Bronchial epithelial cell (primary cell): ENCODE measurements at places on chromosomes 7 and 10.
A peak's percentile ranks its signal among the peaks of the same experiment; 100 is the strongest.

- DNase-seq = peak; percentile 33
Measured at GRCh38 chr7:1579481-1580421, 9.9 kb upstream of the PSMG3 start.

GRCh38 chr7:140059273-140060242 is 3.2 kb downstream of the PARP12 start:
- DNase-seq = peak; percentile 93

DNA sequence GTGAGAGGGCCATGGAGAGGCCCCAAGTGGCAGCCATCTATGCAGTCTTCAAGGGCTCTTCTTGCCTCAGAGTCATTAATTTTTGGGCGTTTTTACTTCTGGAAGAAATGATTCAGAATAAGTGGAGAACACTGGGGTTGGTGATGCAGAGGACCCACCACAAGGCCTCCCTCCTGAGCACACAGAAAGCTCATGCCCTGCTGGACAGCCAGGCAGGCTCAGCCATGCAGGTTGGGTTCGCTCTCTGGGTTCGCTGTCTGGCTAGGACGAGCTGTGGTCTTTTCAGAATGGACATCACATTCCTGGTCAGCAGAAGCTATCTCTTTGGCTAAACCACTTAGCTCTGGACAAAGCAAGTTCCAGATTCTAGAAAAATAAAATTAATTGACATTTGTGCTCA is 480.8 kb downstream of the RPS24 start:
- no peak for DNase-seq

GRCh38 chr7:65239707-65240352 is 133.8 kb upstream of the ZNF92 start:
- DNase-seq = no peak

- DNase-seq = no peak
Measured at GRCh38 chr10:49175587-49176309, 12.4 kb downstream of the TMEM273 start.

DNA sequence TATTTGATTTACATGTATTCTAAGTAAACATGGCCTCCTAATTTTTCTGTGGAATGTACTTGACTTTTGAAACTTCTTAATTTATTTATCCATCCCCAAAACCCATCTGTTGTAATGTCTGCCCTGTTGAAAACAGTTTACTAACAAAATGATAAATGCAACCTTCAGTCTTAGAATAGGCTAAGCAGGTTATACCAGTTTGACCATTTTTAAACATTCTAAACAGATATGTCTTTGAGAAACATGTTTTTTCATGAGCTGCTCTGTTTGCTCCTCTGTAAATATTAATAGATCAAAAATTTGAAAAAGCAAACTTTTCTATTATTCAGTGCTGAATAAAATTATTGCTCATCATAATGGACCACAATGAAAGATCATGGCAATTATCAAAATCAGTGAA is 33.4 kb upstream of the NRBF2 start:
- DNase-seq = peak; percentile 56

DNA sequence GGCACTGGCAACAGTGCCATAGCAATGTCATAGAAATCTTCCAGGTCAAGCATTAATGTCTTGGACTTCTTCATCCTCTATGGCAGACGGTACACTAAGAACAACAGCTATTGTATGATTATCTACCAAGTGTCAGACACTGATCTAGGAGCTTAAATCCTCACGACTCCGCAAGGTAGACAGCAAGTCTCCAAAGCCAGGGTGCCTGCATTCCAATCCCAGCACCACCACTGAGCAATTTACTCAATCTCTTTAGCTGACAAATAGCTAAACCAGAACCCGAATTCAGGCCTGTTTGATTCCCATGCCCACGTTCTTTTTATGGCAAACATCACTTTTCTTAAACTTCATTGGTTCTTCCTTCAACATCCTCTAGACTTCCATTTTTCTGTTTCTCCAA is 31.8 kb downstream of the DNMBP start:
- DNase-seq = no peak

GRCh38 chr10:118107541-118107940 is 60.8 kb upstream of the RAB11FIP2 start:
- no peak for DNase-seq

DNA sequence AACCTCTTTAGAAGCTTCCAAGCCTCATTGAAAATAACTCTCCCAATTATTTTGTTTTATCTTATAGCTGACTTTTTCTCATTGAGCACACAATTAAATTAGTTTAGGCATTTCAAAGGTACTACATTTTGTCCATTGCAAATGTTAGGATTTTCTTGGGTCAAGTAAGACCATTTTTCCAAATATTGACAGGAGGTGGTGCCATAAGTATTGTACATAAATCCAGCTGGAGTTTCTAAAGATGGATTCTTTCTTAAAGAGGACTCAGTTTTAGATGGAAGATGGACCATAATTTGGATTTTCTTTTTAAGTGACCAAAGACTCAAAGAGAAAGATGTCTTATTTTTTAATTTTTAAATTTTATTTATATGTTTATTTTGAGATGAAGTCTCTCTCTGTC is 12.3 kb upstream of the OPN4 start:
- no peak for DNase-seq

GRCh38 chr7:1065585-1066241 is 21.4 kb downstream of the GPR146 start:
- peak; percentile 65 for DNase-seq
